Stimulated activated memory B cell treated with anti-CD40 and anti-IgM and Interleukin-4, amounts not matched to agents 10 μg/mL and 1 μg/mL and 100 μg/mL, for 72 hours (primary cell): ENCODE measurements at places on chromosomes 7 and 10.

DNA sequence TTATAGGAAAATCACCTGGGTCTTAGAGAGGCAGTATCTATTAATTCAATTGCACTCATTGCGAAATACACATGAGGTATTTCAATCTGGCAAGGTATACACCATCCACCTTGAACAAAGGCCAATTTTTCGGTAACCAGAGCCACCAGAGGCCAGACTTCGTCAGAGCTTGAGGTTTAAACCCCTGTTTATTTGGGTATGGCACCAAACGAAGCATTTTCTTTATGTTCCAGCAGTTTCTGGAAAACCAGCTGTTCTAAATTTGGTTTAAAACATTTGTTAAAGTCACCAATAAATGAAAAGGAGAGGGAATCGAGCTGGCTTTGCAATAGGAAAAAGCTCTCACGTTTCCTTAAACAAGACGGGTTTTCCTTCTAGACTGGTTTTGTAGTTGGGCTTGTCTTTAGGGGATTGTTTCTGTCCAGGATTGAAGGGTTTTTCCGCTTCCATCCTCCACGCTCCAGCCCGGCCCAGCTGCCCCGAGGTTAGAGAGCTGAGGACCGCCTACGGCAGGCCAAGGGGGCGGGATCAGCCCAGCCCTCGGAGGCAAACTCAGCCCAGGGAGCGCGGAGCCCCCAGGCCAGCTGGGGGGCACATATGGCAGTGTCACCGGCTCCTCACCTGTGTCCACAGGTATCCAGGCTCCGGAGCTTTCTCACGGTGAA is 539.4 kb upstream of the MGMT start:
- ATAC-seq, result no peak

DNA sequence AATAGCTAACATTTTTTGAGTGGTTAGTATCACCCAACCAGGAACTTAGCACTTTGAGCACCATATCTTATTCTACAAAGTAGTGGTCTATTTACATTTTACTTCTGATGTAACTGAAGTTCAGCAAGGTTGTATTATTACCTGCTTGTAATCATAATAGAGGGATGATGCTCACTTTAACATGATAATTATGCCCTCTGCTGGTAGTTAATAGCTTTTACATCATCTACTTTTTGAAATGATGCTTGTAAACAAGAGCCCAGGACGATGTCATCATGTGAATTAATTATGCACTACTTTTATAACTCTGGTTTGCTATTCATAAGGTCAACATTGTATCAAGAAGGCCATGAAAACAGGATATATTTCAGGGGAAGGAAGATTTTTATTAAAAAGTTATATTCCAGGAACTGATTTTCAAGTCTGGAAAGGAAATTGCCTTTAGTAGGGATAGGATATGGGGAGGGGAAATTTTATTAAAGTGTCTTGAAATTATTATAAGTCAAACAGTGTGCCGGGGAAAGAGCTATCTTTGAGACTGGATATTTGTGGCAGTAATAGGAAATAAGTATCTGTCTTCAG is 80.3 kb upstream of the SCIN start:
- ATAC-seq, result no peak

DNA sequence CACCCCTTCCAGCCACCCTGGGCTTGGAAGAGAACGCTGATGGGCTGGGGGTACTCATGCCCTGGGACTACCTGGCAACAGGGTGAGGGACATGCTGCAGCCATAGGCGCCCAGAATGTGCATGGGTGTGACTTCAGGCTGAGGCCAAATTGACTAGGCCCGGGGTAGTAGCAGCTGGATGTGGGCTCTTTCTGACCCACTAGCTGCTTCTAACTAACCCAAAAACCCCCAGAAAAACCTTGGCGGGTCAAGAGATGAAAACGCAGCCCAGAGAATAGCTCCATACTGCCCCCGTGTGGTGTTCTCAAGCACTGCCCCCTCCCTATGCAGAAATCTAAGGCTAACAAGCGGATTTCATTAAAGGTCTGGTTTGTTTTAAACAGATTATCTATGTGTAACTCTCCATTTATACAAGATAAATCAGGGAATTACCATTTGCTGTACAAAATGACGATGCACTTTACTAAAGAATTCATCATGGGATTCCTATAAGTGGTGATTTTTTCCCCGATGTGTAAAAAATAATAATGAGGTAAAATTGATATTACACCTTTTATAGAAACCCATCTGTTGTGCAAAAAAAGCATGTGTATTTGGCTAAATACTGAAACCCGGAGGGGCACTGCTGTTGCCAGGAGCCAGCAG is 4.2 kb downstream of the SMARCD3 start:
- no peak for ATAC-seq

GRCh38 chr7:155003092-155003375 is at the start of gene PAXIP1:
TSS of gene PAXIP1 (minus strand) at chr7:155003124. CDS start at chr7:155002929, 195 bp downstream.
- peak; percentile 79 for ATAC-seq

DNA sequence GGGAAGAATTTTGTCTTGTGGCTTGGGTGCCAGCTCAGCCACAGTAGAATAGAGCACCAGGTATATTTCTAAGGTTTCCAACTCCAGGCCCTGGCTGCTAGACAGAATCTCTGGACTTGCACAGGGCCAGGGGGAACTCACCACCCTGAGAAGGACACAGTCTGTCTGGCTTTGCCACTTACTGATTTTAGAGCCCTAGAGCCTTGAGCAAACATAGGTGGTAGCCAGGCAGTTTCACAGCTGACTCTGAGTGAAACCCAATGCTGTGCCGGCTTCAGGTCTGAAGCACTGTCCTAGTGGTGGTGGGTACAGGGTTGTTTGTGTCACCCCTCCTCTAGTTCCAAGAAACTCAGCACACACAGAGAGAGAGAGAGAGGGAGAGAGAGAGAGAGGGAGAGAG is 81.6 kb downstream of the TES start:
- ATAC-seq, result no peak

GRCh38 chr7:101717628-101718357 is 88.7 kb upstream of the MYL10 start:
- ATAC-seq, result no peak

- no peak for ATAC-seq
These were observed 22.3 kb upstream of the IL15RA start for GRCh38 chr10:5999440-6000165.

DNA sequence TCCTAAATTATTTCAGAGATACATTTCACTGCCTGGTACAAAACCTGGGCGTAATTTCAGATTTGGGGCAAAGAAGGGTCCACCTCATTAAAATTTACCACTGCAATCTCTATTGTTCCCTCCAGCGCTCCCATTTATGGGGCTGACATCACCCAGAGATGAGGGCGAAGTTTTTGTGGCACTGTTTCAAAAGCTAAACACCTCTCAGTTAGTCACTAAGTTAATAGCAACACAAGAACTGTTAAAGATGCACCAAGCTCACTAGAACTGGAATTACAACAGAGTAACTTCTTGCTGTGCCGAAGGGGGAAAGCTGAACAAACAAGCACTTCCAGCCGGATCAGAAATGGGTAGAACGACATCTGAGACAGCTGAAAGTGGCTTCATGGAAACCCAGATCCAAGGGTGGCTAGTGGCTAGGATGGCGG is 179.4 kb downstream of the GATA3 start:
- ATAC-seq, result no peak

- no peak for ATAC-seq
These were observed 52.0 kb upstream of the PPP1R3C start for GRCh38 chr10:91684841-91685240.

- ATAC-seq, result no peak
These were observed 606.2 kb upstream of the TEX47 start for GRCh38 chr7:89401690-89402089.

GRCh38 chr10:25631471-25631870 is 302.6 kb upstream of the MYO3A start:
- no peak for ATAC-seq

DNA sequence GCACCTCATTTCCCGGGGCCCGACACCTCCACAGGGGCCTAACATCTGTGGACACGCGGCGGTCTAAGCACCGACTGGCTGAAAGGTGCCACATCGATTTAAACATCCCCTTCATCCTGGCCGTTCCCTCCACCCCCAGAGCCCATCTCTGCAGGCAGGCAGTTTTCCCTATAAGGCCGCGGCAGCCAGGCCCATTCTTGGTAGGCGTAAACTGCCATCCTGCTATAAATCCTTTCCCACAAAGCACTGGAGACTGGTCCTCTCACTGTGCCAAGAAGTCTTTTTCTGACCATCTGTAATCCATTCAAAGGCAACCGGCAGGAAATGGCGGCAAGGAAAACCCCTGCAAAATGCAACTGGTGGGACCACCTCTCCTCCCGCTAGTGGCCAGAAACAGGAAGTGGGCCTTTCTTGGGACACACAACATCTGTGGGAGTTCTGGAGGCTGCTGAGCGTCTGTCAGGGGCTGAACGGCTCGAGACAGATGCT is 22.4 kb downstream of the ATXN7L1 start:
- no peak for ATAC-seq

- no peak for ATAC-seq
These were observed 34.9 kb upstream of the KIAA1217 start for GRCh38 chr10:24174014-24174413.

DNA sequence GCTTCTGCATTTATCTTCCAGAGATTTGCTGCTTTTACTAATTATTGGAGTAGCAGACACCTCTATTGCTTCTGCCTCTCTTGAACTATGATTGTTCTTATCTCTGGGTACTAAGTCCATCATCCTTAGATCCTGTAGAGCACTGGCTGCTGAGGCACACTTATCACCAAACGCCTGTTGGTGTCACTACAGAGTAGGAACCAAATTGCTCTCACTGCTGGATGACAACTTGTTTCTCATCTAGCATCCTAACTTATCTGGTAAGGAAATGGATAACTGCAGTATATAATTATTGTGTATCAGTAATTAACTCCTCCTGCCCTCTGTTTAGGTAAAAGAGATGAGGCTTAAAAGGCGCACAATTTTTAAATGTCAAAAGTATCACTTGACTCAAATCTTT is 1059.4 kb downstream of the NRG3 start:
- no peak for ATAC-seq
